C1 segment of cervical spinal cord (tissue), 14 donors: ENCODE measurements at places on chromosomes 1 and 21.

GRCh38 chr1:115123116-115123515 lies 33.8 kb upstream of the TSPAN2 start:
- no peak for DNase-seq

- DNase-seq = no peak
These were observed 364.5 kb upstream of the DAB1 start for GRCh38 chr1:57788313-57788712.

DNA sequence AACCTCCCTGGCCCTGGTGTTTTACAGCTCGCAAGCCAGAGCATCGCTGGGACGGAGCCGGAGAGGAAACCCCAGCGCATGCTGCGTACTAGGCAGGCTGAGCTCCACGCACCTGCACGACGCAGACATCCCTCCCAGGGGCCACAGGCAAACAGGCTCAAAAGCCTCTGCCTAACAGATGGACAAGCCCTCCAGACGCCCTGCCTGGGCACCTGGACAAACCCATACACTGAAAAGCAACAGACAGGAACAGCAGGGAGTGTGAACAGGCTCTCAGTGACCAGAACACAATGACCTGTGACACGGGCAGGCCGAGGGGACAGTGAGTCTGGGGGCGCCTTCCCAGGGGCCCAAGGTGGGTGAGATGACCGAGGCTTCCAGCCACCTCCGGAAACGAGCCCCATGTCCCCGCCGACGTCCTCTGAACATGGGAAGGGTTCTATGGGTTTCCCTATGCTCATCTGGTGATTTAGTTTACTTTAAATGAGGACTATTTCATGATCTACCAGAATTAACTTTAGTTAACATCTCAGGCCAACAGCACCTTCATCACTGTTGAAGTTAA lies 40.3 kb downstream of the NPHP4 start:
- no peak for DNase-seq

DNA sequence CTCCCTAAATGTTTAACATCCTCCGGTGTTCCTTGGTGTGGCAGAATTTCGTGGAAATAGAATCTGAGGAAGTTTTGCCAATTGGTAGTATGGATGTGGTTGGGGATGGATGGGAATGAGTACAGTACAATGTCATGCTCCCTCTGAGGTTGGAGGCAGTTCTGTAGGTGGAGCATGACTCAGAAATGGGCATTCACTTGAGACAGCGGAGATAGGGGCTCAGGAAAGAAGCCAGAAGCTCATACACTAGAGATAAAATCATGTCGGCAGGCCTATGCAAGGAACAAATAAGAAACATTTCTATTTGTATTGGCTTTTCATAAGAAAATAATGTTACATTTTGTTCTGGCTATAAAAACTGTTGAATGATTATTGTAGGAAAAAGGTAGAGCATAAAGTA lies 196.0 kb downstream of the URB2 start:
- DNase-seq = no peak

DNA sequence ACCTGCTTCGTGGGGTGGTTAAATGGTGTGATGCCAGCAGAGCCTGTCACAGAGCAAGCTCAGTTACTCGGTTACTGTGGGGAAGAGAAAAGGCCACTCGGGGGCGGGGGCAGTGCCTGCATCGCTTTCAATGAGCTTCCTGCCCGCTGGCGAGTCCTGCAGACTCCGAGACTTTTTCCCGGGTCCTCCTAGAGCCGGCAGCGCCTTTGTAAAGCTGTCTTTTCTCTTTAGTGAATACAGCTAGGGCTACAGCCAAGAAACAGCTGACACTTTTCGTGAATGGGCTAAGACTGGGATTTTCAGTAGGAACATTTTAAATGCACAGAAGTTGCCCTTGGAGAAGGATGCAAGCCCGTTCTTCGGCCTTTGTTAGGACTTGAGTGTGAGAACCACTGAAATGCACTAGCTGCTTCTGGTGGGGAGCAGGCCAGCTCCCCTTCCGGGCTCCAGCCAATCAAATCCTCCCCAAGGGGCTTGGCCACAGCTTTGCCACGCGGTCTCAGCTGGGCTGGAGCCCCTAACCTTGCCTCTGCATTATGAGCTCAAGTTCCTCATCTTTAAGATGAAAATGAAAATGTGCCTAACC lies 23.4 kb upstream of the EFHD2 start:
- DNase-seq = peak; percentile 77

- DNase-seq = no peak
These were observed 14.0 kb upstream of the BMP8B start for GRCh38 chr1:39802496-39803260.

DNA sequence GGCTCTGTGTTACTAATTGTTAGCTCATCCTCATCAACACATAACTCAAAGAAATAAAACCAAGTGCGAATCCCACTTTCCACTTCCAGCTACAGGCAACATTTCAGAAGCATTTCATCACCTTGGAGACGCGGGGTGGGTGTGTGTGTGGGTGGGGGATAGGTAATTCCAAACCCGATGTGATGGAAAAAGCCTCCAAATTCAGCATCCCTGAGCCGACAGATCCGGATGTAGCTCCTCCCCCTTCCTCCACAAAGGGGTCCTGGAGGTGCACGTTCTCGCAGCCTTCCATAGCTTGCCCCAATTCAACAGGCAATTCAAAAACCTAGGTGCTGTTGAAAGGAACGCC lies 486 bp downstream of the HSPA13 start:
- DNase-seq = no peak

GRCh38 chr1:66247415-66248208 lies 286.3 kb upstream of the SGIP1 start:
- DNase-seq = no peak

GRCh38 chr1:39177706-39178105 lies 26.8 kb upstream of the MACF1 start:
- no peak for DNase-seq

DNA sequence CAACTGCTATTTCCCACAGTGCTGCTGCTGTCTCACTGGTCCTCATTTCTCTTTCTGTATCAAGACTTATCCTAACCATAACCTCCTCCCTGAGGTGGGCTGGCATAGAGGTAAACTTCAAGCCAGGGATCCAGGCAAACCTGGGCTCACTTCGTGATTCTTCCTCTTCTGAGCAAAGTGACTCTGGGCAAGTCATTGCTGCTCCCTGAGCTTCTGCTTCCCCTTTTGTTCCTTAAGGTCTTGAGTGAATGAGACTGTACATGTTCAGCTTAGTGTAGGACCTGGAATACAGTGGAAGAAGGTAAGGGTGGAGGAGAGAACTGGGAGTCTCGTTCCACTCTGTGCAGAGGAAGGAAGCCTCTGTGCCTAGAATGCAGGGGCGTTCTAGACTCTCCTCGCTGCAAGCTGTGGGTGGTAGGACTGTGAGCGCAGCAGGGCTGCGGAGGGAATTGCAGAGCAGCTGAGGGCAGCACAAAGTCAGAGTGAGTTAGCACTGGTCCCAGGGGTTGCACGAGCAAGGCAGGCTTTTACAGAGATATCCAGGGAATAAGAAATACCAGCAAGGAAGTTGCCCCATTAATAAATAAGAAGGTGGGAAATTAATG lies 11.4 kb upstream of the ERI3 start:
- no peak for DNase-seq

- DNase-seq = no peak
These were observed 105.5 kb downstream of the NPHP4 start for GRCh38 chr1:5886541-5887348.

DNA sequence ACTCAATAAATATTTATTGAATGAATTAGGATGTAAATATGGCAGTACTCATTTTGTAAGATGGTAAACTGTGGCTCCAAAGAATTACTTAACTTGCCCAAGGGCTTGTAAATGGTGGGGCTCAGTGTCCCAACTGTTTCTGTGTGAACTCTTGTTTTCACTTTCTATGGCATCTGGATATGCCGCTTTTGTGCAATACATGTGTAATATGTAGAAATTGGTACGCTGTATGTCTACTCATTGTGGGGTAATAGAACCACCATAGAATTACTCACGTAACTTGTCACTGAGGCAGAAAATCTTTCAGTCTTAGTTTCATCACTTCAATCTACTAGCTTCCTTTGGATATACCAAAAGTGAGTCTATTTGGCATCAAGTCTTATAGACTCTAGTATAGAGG lies 977 bp downstream of the PRPF3 start:
- no peak for DNase-seq

DNA sequence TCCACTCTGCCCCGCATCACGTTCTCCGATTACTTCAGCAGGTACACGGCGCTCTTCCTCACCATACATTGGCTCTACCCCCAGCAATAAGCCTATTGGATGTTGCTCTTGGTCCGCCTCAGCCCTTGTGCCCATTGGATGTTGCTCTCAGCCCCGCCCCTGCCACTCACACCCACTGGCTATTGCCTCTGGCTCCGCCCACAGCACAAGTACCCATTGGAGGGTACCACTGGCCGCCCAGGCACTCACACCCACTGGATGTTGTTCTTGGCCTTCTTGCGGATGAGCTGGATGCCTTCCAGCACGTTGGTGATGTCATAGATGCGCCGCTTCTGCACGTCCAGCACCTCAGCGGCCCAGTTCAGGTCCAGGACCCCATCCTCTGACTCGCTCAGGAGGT lies 9.4 kb downstream of the E2F2 start:
- no peak for DNase-seq

GRCh38 chr1:161367684-161368400 lies at the start of gene CFAP126:
Gene CFAP126 (minus strand): TSS chr1:161367876. CDS start chr1:161367868, 8 bp downstream.
- DNase-seq = peak; percentile 24

DNA sequence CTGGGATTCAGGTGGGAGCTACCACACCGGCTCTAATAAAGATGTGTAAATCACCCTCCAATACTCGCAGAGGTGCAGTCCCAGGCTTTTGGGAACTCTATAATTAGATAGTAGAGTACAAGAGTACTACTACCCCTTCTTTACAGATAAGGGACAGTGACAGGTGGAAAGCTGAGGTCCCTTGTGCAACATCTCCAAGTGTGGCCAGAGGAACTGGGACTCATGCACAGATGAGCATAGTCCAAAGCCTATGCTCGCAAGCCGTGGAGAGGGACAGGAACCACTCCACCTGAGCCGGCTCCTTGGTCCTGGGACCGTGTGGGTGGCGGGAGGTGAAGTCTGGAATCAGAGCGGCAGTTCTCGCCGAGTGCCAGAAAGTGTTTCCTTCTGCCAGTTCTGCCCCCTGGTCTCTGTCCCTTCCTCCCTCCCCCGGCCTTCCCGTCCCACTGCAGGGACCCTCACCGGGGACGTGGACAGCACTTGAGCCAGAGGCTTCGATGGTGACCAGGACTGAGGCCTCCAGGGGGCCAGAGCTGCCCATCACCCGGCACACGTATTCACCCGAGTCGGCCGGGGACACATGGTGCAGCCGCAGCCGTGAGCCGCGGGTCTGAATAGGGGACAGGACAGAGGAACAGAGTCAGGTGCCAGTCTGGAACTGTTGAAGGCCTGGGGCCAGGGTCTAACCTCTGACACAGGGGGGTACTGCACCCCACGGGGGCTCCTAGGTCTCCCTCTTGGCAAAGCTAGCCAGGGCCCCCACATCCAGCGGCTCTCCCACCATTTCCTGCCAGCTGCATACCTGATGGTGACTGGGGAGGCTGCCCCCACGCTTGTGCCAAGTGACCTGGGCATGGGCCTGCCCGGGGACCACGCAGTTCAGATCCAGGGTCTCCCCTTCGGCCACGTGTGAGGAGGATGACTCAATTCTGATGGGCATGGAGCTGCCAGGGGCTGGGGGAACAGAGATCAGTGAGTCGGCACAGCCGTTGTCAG lies 33.9 kb downstream of the LDLRAD2 start:
- DNase-seq = no peak

DNA sequence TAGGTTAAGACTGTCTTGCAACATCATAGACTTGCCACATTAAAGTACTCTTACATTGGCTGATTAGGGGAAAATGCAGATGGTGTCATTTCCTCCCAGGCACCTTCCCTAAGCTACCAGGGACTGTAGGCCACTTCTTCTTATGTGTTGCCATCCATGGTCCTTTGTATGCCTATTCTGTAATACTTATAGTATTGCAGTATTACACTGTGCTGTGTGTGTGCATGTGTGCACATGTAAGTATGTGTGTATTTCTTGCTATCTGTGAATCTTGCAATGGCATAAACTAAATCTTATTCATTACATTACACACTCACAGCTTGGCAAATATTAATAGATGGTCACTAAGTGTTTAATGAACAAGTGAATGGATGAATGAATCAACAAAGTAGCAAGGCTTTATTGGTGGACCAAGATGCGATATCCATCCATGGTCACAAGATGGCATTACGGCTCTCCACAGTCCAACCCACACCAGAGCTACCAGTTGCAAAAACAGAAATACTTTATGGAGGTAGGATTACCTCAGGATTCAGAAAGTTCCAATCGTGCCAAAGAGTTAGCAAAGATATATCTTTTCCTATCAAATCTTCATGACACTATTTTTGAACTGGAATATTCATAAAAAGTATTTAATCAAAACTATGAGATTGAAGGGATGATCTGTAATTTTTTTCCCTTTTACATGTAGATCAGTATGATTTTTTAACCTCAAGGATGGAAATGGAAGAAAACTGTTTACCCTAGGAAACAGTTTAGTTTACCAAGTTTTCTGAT lies 160.2 kb downstream of the DENND1B start:
- no peak for DNase-seq

GRCh38 chr21:46002841-46003574 lies 21.4 kb downstream of the COL6A1 start:
- no peak for DNase-seq

GRCh38 chr1:101455166-101455565 lies 218.3 kb downstream of the S1PR1 start:
- DNase-seq = no peak

DNA sequence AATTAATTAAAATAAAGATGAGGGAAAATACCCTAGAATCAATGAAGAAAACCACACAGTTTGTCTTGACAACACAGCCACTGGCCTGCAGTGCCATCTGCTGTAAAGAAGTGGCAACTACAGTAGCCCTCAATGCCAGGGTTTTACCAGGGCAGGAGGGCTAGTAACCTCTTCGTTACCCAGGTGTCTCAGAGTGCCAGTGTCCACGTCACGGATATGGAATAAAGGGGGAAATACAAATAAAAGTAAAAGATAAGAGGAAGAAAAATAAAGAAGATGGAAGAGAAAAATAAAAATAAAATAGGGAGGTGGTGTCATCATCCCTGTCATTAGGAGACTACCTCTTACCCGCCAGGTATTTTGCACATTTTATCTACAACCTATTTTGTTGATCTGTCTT lies 14.2 kb upstream of the SLC44A3 start:
- peak; percentile 38 for DNase-seq

DNA sequence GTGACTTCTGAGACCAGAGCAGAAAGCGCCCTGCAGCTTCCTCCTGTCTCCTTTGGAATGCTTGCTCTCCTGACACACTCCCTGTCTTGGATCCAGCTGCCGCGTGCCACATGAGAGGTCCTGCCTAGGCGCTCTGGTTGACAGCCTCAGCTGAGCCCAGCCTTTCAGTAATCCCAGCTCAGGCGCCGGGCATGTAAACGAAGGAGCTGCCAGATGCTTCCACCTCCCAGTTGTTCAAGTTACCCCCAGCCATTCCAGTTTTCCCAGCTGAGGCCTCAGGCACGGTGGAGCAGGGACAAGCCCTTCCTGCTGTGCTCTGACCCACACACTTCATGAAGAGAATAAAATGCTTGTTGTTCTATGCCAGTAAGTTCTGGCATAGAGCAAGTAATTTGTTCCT lies 14.3 kb upstream of the CD34 start:
- DNase-seq = no peak

- DNase-seq = peak; percentile 46
These were observed at the start of gene METTL18 for GRCh38 chr1:169794530-169795416. Gene METTL18 (minus strand): TSS chr1:169794907. CDS start chr1:169793695, 1,212 bp downstream.
